Stimulated activated CD8-positive, alpha-beta memory T cell treated with anti-CD3 and anti-CD28 coated beads, Interleukin-4, amount 100 ng/mL, for 1 hour (primary cell): ENCODE measurements at places on chromosomes 2 and 18.

- no peak for DNase-seq
Measured at GRCh38 chr2:178473931-178474330, 4.5 kb downstream of the FKBP7 start.

GRCh38 chr2:3512086-3512485 is 7.2 kb downstream of the ADI1 start:
- DNase-seq: no peak

GRCh38 chr2:3517948-3518495 is 1.3 kb downstream of the ADI1 start:
- DNase-seq: no peak

DNA sequence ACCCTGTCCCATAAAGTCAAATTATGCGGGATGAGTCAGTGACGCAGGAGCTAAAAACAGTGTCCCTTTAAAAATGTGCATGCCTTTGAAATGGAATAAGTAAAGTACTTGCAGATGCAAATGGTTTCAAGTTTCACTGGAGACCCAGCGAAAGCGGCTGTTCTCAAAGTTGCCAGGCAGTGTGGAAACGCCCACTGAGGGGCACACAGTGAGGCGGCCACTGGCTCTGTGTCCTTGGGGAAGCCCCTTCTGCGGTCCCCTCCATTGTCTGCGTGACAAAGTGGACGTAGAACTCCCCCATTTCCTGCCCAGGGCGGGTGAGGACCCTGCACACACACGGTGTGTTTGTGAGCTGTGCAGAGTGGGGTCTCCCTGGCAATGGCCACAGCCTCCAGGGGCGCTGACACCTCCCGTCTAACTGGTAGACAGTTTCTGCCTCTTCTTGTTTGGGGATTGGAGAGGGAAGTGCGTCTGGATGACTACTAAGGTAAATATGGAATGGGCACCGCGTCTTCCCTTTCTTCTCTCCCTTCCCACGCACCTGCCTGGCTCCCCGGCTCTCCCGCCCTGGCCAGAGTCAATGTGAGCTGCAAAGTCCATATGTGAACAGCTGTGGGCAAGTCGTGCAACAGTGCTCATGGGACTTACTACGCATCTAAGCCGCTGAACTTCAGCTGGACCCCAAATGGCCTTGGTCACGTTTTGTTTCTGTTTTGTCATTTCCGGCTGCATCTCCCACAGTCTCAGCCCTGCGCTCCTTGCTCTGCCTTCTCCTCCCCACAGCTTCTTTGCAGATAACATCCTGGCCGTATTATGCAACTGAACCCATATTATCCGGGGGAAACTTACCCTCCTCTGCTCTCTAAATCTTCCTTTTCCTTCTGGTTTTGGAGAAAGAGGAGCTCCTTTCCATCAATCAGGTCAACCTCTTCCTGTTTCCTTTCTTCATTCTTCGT is 33.7 kb upstream of the ZNF516 start:
- no peak for DNase-seq

DNA sequence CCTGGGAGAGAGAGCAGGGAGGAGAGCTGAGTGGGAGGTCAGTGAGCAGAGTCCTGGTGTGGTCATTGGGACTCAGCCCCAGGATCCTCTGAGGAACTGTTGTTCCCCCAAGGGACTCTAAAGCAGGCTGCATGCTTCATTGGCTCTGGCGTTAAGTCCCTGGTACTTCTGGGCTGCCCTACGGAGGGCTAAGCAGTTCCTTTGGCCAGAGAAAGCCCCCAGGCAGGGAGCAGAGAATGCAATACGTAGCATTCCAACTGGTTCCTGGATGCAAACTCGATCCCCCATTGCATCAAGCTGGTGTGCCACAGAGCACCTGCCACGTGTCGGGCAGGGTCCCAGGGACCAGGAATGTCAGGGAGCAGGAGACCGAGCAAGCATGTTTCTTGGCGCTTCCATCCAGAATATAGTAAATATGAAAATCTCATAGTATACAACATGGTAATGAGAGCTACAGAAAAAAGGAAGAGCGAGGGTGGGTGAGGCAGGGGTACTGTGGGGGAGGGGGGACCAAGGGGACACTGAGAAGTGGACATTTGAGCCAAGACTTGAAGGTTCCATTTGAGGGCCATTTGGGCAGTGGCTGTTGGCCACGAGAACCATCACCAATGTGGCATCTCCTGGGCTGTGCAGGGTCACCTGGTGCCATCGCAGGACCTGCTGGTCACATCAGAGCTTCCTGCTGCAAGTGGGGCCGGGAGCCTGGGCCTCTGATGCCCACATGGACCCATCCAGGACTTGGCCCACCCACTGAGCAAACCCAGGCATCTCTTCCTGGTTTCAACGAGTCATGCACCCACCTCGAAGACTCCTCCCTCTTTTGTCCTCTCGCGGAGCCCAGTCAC is 160.4 kb downstream of the ASB1 start:
- DNase-seq: no peak
